ENCODE measurements at places on chromosomes 12 and 14.

DNA sequence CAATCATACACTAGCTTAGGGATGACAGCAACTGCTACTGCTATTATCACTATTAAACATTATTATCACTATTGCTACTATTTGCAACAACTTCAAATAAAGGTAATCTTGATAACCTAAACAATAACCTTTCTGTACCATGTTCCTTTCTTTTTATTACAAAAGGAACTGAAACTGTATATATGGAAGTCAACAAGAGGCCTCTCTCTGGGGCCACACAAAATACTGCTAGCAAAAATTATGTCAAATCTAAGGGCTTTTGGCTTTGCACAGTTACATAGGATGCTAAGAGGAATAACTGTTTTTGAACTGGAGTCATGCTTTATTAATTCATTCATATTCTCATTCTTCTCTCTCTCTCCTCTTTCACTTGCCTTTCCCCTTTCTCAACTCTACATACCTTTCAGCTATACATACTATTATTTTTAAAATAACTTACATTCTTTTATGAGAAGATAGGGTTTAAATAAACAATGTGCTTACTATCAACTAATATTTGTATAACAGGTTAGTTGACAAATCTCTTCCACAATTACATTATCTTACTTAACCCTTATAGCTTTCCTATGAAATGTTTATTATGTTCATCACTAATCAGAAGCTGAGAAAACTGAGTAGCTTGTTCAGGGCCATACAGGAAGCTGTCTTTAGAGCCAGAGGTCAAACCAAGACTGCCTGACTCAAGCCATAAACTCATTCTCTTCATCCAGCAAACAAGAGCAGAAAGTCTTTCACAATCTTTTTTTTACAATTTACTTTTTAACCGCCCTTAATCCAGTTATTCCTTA lies 25.7 kb downstream of the SPTSSA start:
- no peak for DNase-seq

DNA sequence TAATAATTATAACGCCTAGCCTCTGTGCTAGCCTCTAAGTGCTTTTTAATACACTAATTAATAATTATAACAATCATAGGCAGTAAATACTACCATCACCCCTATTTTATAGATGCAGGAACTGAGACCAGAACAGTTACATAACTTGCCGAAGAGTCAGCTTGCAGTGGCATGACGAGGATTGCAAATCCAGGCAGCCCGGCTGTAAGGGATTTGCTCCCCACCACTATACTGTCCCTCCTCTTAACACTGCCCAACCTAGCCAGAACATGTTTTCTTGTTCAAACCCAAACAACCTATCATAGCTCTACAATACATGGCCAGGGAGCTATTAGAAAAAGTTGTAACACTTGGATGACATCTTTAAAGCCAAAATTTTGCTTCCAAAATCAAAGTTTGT lies 33.9 kb upstream of the VASH1 start:
- no peak for DNase-seq

- no peak for DNase-seq
Observed at GRCh38 chr12:120438495-120439198, 734 bp downstream of the COX6A1 start.

DNA sequence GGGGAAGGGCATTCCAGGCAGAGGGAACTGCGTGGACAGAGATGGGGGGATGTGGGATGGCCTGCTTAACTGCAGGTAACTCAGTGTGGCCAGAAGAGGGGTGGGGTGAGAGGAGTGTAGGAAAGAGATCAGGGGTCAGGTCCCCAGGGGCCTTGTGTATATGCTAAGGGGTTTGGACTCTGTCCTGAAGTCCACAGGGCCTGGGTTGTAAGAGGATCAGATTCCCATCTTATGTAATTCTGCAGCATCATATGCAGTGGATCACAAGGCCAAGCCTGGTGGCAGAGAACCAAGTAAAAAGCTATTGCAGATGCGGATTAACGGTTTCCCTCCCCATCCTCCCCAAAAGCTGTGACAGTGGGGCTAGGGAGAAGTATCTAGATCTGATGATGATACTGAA lies 8.7 kb downstream of the TCTN1 start:
- DNase-seq: no peak

GRCh38 chr12:46244273-46244915 lies 24.4 kb downstream of the SLC38A1 start:
- DNase-seq: no peak

GRCh38 chr14:85991156-85991555 lies 461.2 kb downstream of the FLRT2 start:
- DNase-seq: no peak

DNA sequence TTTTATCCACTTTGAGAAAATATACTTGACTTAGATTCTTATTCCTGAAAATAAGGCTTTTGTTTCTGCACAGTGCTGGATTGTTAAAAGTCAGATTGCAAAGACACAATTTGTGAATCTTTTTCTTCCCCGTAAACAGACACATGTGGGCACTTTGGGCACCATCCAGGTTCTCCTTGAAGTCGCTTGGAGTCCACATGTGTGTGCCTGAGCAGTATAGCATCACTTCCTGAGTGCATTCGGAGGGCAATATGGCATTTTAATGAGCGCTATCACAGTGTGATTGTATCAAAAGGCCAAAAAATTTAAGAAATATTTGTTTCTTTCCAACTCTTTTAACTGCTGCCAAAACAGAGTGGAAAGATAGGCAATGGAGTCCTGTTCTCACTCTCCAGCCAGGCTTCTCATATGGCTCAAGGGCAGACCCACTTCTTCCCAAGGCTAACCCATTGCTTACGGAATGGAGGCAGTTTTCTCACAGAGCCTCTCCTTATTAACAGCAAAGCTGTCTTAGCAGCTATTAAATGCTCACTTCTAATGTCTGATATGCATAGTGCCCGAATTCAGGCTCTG lies 397.1 kb downstream of the EGLN3 start:
- no peak for DNase-seq

DNA sequence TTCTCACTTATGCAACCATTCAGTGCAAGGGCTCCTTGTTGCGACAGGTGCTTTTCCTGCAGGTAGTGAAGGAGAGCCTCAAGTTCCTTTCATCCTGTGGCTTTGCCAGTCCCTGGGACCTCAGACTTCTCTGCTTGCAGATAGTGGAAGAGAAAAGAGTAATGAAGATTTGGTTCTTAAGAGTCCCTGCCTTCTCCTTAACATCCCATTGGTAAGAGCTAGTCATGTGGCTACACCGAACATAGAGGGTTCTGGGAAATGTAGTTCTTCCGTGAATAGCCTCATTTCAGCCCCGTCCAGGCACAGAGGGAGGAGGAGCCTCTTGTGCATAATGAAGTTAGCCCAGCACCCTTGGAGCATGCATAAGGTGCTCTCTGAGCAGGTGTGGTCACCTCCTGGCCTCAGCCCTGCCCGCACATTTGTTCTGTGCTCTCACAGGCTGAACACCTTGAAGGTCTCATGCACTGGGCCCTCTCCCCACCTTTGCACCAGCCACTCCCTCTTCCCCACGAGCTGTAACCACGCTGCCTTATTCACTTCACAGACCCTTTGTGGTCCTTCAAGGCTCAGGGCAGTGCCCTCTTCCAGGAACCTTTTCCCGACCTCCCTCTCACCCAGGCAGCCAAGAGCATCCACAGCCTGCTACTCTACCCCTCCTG lies 134.0 kb downstream of the BCL11B start:
- DNase-seq: no peak

- no peak for DNase-seq
Observed at GRCh38 chr12:11719678-11720099, 70.2 kb downstream of the ETV6 start.

GRCh38 chr14:104685216-104685997 lies 4.0 kb upstream of the INF2 start:
- DNase-seq: no peak

- DNase-seq: no peak
Observed at GRCh38 chr12:114835031-114835430, 151.1 kb upstream of the TBX3 start.

GRCh38 chr14:71004481-71004880 lies 97.2 kb downstream of the PCNX1 start:
- no peak for DNase-seq

DNA sequence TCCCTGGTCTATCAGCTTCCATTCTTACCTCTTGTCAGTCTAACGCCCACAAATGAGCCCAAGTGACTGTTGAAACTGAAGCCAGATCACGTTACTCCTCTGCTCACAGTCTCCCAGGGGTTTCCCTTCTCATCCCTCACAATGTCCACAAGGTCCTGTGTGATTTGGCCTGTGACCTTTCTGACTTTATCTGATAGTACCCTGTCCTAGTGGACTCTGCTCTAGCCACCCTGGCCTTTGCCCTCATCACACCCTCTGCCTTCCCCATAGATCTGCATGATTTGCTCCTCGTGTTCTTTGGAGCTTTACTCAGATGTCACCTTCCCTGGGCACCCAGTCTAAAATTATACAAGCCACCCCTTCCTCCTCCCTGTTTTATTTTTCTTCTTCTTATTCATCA lies 55.5 kb downstream of the RDH12 start:
- DNase-seq: no peak

DNA sequence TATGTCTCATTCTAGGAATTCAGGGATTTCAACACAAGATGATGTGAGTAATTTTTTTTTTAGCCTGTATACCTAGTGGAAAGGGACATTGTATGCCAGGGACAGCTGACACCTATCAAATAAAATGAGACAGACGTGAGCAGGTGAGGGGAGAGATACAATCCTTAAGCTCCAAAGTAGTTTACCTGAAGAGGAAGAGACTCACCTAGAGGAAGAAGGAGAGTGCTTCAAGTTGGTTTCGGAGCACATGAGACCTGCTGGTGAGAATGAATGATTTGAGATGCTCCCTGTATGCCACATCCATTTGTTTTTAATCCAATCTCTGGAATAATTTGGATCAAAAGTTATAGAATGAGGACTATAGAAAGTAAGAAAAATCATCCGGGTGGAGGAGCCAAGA lies 915.4 kb upstream of the FBXO33 start:
- DNase-seq: no peak

DNA sequence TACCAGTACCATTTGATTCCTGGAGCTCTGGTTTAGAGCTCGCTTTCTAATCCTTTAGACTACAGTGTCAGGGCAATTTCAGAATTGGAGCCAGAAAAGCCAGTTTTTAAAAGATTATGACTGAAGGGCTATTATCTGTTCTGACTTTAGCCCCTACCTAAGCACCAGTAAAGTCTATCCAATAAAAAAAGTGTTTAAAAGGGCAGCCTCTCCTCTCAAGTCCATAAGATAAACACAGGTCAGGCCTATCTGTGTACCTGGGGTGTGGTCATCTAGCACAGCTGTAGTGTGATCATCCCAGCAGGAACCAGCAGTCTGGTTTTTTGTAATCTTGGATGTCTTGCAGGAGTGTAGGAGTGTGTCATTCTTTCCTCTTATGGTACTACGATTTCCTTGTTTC lies 6.6 kb downstream of the APPL2 start:
- no peak for DNase-seq

DNA sequence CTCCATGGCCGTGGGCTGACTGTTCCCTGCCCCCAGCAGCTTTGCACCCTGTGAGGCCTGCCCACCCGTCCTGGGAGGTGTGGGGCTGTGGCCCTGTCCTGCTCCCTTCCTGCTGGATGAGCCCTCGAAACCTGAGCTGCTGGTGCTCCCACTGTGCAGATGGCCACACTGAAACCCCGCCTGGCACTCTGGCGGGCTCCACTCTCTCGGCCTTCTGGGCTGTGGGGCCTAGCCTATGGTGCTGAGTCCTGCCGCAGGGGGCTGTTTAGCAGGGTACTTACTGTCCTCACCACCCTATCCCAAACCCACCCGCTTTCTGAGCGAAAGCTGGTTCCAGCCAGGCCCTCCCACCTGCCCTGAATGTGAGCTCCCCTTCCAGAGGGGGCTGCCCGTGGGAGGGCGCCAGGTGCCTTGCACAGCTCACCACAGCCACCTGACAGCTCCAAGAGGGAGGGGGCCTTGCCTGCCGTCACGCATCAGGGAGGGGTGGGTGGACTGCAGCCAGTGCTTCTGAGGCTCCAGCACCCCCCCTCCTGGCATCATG lies 7.3 kb downstream of the SLC25A47 start:
- DNase-seq: no peak

DNA sequence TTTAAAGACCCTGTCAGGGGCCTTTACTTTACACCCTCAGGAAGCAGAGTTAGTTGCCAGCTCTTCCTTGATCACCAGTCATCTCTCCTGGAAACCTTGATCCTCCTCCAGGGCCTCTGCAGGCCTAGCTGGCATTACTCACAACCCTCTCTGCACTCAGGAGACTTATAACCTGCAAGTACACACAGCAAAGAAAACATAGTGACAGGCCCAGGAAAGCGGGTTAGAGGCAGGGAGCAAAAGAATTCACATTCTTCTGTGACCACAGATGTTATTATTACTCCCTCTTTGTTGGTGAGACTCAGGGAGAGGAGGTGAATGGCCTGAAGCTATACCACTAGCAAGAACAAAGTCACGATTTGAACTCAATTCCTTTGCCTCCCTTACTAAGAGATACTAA lies 87.4 kb downstream of the OR11H12 start:
- no peak for DNase-seq

DNA sequence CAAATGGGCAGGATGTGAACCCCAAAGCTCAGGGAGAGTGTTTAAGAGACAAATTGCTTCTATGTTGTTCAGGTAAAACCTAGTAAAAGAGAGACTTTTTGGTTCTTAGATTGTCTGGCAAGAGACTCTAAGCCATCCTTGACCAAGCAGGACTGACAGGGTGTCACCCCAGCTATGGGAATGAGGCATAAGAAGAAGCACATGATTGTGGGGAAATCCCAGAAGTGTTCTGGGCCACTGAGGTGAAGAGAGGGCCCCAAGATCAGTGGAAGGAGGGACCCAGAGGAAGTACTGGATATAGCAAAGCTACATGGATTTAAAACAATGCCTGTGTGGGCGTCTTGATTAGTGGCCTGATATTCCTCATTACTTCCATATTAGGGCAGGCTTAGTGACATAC lies 99.0 kb downstream of the SAMD4A start:
- DNase-seq: no peak

Measured in lower leg skin (tissue), 4 donors.